ENCODE measurements at places on chromosomes 3 and 15.
A peak's percentile ranks its signal among the peaks of the same experiment; 100 is the strongest.

GRCh38 chr15:66886686-66887273 is 178.6 kb upstream of the SMAD3 start:
- no peak for DNase-seq

DNA sequence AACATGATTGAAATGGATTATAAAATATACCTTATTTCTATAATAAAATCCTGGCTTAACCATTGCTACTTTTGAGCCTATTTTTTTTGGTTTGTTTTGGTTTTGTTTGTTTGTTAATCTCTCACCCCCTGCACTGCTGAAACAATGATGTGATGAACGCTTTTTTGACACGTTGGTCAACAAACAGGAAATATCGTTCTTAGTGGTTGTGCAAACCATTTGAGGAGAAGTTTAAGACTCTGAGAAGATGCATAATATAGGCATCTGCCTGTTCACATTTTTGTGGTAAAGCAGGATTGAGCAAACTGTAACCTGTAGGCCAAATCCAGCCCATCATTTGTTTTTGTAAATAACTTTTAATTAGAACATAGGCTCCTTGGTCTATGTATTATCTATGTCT is 75.5 kb upstream of the MDFIC2 start:
- no peak for DNase-seq

GRCh38 chr15:96349034-96349856 is 18.7 kb downstream of the NR2F2 start:
- no peak for DNase-seq

- peak; percentile 5 for DNase-seq
Observed at GRCh38 chr15:56608140-56608778, 125.0 kb downstream of the ZNF280D start.

Data from fibroblast of skin of left quadriceps (primary cell).